ENCODE measurements at places on chromosomes 7 and 10.
A peak's percentile ranks its signal among the peaks of the same experiment; 100 is the strongest.

DNA sequence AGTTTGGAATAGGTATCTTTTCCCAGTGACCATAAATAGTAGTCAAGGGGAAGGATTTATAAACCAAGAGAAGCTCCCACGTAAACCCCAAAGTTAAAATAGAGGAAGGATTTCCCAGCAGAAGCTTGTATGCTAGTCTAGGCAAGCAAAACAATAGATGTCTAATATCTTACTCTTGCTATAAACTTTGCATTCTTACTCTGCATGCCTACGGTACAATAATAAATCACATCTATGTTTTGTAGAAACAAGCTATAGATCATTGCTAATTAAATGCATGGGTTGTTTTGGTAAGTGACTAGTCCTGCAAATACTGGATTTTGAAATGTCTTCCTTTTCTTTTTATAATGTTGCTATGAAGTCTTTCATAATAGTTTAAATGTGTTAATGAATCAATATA lies 585.5 kb downstream of the INHBA start:
- no peak for ATAC-seq

GRCh38 chr7:12827219-12827821 lies 139.9 kb downstream of the ARL4A start:
- no peak for ATAC-seq

DNA sequence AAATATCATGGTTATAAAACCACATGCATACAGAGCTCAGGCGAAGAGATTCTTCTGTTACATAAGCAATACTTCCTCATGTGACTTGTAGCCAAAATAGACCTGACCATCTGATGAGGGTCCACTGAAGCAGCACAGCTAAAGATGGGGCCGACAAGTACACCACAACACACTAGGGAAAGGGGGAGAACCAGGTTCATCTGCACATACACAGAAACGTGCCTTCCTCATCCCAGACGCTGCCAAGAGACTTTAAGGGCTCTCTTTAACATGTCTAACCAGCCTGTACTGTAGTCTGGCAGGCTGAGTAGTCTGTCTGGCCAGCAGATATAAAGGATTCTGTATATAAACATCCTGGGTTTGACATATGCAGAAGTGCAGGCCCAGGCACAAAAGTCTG lies 30.3 kb downstream of the ERCC6 start:
- ATAC-seq = no peak

DNA sequence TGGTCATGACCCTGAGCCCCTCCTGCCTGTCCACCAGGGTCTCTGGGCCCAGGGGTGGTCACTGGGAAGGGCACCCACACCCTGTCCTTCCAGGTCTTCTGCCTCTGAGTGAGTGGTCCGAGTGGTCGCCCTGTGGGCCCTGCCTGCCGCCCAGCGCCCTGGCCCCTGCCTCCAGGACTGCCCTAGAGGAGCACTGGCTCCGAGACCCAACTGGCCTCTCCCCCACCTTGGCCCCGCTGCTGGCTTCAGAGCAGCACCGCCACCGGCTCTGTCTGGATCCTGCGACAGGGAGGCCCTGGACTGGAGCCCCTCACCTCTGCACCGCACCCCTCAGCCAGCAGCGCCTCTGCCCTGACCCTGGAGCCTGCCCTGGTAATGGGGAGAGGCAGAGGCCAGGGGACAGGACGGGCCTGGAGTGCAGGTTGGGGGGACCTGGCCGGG lies 13.9 kb upstream of the ZNF862 start:
- no peak for ATAC-seq

DNA sequence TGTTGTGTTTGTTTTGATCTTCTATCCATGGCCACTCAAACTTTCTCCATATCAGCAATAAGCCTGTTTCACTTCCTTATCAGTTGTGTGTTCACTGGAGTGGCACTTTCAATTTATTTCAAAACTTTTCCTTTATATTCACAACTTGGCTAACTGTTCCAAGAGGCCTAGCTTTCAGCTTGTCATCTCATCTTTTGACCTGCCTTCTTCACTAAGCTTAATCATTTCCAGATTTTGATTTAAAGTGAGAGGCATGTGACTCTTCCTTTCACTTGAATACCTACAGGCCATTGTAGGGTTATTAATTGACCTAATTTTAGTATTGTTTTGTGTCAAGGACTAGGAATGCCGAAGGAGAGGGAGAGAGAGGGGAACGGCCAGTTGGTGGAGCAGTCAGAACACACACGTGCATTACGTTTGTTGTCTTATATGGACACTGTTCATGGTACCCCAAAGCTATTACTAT lies 5.5 kb upstream of the GNAT3 start:
- no peak for ATAC-seq

GRCh38 chr10:94524146-94524545 lies 21.4 kb upstream of the HELLS start:
- no peak for ATAC-seq

DNA sequence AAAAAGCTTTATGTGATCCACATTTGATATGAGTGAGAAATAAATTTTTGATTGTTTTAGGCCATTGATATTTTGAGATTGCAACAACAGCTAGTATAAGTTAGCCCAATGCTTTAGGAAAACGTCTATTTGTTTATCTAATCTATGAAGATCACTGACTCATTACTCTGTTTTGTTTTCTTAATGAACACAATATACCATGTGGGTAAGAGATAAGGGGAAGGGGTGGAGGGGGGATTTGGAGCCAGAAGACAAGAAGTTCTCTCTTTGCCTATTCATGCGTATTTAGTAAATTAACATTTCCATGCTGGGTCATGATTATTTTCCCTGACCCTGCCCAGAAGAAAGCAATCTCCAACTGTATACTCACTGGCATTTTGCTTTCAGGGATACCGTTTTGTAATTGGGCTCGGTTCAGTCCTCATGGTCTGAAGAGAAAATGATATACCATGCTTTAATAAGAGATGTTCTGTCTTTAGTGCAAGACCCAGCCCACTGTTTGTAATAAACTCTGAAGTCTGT lies 359.5 kb upstream of the NPSR1 start:
- no peak for ATAC-seq

- no peak for ATAC-seq
Measured at GRCh38 chr10:103983367-103983911, 16.5 kb downstream of the SLK start.

GRCh38 chr7:42002654-42003053 lies 234.4 kb downstream of the GLI3 start:
- no peak for ATAC-seq

DNA sequence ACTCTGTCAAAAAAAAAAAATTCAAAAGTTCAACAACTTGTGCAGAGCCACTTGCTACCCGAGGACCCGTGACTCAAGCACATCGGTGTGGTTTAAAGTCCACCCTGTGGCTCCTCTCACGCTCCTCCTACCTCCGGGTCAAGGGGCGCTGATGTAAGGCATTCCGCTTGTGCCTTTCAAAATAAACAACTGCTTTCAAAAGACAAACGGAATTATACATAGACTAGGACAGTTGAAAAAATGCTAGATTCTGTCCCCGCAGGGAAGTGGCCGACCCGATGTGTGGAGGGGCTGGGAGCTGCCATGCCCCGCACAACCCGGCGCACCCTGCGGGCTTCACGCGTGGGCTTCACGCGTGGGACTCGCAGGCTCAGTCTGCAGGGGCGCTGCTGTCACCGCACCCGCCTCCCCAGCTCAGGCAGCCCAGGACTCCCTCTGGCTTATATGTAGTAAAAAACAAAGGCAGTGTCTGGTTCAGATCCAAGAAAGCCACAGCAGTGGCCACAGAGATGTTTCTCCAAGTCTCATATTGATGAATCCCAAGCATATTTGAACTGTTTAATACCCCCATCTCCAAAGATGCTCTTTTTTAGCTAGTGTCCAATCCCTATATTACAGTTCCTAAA lies 239.7 kb upstream of the INHBA start:
- peak; percentile 44 for ATAC-seq

GRCh38 chr10:103836273-103836672 lies 19.1 kb downstream of the SH3PXD2A start:
- ATAC-seq = no peak

GRCh38 chr10:5856701-5857004 lies 33.0 kb downstream of the ANKRD16 start:
- no peak for ATAC-seq

DNA sequence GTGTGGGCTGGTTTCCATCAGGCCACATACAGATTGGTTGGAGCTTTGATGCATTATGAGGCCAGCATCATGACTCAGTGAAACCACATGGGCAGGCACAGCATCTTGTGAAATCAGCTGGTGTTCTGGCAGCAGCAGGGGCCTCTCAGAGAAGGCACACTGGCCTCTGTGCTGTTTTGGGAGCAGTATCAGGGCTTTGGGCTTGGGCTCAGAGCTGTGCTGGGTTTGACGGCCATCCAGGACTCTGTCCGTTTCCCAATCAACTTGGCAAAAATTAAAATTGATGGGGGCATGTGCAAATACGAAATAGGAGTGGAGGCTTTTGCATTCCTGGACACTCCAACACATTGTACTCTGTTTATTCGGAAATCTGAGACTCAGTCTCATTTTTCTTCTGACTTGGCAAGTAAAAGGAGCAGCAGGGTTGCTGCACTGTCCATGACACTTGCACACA lies 190.9 kb downstream of the BMPER start:
- ATAC-seq = no peak

GRCh38 chr10:114151486-114151885 lies 22.5 kb downstream of the CCDC186 start:
- ATAC-seq = peak; percentile 71

DNA sequence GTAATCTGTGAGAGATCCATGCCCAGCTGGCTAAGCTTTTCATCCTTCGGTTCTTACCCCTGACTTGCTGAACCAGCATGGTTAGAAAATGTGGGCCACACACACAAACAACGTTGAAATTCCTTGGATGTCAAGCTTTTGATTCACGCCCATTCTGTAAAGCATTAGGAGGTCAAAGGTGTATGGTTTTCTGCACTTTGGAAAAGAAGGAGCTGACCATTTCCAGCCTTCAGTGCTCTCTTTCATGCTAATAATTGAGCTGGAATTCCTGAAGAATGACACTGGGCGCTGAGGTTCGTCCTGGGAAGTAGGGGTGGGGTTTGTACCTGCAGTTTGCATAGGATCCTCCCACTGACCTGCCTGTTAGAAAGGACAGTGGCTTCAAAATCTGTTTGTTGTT lies 23.1 kb downstream of the KLF6 start:
- no peak for ATAC-seq

DNA sequence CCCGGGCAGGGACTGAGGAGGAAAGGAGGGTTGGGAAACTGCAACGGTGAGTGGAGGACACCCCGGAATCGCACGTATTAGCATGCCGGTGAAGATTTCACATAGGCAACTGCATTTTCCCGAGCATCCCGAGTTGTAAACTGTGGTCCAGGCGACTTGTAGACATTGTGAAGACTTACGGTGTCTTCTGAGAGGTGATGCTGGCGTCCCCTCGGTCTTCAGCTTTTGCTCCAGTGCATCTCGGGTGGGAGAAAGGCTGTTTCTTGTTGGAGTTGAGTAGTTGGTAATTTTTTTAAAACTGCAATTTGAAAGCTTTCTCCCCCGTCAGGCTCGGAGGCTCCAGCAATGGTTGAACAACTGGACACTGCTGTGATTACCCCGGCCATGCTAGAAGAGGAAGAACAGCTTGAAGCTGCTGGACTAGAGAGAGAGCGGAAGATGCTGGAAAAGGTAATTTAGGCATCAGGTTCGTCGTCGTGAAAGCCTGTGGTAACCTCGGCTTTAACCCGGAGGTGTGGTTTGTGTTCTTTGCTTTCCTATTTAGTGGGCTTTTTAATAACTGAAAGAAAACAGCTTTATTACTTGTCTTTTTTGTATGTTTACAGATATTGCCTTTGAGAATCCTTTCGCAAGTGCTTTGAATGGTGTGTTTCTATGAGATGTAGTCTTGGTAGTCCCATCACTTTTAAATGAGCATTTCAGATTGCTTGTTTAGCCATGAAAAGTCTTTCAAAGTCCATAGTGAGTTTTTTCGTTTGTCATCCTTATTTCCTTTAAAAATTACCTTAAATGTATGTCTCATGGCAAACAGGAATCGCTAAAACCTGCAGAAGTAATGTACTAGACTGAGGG lies 687 bp downstream of the HELLS start:
- peak; percentile 49 for ATAC-seq

- ATAC-seq = no peak
Measured at GRCh38 chr7:143185551-143185950, 2.3 kb downstream of the TAS2R39 start.

DNA sequence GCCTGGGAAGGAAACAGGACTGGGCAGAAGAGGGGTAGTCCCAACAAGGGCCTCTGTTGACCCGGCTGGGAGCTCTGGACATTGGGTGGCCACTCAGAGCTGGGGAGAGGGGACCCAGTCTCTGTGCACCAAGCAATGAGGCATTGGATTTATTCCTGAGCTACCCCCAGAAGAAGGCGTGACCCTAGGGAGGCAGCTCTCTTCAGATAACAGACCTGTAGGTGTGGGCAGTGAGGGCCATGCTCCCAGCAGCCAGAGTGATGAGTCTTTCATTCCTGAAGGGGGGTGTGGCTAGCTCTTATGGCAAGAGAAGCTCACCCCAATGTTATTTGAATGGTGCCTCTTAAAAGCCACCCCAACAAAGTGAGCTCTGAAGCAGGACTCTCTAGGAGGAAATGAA lies 20.4 kb downstream of the TEX36 start:
- ATAC-seq = no peak

DNA sequence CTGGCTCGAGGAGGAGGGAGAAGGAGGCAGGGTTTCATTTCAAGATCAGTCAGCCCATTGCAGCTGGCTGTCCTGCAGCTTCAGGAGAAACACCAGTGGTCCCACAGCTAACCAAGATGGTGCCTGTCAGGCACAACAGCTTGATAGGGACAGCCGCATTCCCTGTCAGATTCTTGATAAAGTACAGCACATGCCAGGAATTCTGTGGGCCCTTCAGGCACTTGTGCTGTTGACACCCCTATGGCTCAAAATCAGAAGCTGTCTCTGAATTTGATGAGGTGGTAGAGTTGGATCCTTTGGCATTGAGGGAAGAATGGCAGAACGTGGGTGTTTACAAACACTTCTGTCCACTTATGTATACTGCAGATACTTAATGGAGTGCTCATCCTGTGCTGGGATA lies 354.3 kb downstream of the KCNMA1 start:
- no peak for ATAC-seq

All from motor neuron (in vitro differentiated cells).